Stimulated activated CD8-positive, alpha-beta memory T cell treated with anti-CD3 and anti-CD28 coated beads, Interleukin-7, amount 100 ng/mL, for 4 hours (primary cell): ENCODE measurements at places on chromosomes 16 and 17.

GRCh38 chr16:54936201-54936978 lies 5.7 kb downstream of the IRX5 start:
- no peak for DNase-seq

DNA sequence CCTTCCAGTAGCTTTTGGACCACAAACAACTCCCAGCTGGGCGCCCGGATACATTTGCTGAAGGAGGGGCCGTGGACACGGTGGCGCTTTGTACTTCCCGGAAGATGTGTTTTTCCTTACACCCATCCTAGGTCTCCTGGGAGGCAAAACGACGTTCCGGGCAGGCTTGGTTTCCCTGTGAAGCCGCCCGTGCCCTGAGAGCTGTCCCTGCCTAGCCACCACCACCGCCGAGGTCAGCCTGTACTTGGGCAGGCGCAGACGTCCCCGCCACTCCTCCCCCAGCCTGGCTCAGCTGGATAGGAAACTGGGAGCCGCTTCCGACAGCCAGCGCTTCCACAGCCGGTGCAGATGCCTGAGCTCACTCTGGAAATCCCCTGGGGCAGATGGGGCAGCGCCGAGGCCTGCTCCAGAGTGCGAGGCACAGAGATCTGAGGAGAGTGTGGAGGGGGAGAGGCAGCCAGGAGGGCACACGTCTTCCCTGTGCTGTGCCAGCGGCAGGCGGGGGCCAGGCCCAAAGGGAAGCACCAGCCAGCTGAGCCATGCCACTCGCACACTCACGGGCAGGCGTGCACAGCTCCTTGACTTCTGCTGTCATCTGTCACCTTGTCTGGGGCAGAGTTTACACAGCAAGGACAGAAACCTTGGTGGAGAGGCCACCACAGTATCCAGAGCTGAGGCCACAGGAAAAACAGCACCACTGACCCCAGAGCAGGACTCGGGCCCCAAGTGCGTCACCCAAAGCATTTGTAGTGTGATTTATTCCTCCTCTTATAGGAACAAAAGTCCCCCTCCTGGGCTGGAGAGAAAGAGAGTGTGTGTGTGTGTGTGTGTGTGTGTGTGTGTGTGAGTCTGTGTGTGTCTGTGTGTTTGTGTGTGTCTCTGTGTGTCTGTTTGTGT lies 3.0 kb downstream of the RHBDF2 start:
- DNase-seq, result no peak

DNA sequence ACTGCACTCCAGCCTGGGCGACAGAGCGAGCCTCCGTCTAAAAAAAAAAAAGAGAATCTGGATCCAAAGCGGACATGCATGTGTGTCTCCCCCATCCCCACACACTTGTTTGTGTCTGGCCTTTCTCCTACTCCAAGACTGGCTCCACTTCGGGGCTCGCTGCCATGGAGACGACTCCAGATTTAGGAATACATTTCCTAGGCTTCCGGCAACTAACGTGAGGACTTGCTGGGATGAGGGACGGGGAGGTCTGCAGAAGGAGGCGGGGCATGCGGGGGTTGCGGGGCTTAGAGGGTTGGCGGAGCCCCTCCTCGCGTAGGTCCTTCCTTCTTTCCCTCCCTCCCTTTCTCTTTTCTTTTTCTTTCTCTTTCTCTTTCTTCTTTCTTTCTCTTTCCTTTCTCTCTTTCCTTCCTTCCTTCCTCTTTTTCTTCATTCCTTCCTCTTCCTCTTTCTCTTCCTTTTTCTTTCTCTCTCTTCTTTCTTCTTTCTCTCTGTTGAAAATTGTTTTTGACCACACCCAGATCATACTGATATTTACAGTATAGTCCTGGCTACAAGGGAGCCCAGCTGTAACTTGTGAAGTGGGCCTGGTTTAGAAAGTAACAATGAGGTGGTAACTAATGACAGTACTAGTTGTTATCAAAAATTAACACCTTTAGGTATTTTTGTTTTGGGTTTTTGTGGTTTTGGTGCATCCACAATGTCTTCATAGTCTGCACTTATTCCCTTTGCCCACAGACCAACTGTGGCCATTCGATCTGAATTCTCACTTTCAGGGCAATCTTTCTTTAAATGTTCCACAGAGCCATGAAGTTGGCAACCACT lies 25.2 kb downstream of the MIS12 start:
- no peak for DNase-seq

- DNase-seq, result no peak
These were observed 13.8 kb downstream of the CASKIN2 start for GRCh38 chr17:75501378-75502071.
